ENCODE measurements at places on chromosomes 5 and 9.

- DNase-seq, result no peak
These were observed 1.1 kb upstream of the AKNA start for GRCh38 chr9:114388764-114389375.

- DNase-seq, result no peak
These were observed 11.4 kb upstream of the ANKRD33B start for GRCh38 chr5:10552183-10553143.

DNA sequence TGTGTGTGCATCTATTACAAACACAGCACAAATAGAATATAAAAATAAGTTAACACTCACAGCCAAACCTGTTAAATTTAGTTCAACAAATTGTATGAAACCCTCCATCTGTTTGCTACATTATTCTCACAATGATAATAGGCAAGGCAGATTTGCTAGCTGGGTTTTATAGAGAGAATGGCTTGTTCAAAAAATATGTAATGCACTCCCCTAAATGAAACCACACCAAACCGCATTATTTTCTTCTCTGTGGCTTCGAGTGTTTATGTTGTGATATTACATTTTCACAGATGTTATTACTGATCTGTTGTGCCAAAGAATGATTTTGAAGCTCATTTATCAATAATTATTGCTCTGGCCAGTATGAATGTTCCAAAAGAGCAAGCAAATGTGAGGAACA lies 92.9 kb downstream of the SPATA31D1 start:
- no peak for DNase-seq

DNA sequence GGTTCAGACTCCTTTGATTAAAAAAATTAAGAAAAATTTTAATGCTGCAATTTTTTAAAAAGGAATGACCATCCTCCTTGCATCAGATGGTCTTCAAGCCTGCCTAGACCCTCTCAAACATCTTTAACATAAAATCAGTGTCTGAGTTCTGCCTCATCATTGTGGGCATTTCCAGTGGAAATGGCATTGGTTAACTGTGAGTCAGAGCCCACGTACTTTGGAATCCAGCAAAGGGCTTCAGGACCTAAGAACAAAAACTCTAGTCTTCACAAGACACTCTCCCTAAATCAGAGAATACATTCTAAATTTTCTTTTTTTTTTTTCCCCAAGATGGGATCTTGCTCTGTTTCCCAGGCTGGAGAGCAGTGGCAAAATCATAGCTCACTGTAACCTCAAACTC lies 9.4 kb upstream of the C5orf15 start:
- no peak for DNase-seq

GRCh38 chr5:14914623-14915260 lies 43.2 kb upstream of the ANKH start:
- DNase-seq, result no peak

DNA sequence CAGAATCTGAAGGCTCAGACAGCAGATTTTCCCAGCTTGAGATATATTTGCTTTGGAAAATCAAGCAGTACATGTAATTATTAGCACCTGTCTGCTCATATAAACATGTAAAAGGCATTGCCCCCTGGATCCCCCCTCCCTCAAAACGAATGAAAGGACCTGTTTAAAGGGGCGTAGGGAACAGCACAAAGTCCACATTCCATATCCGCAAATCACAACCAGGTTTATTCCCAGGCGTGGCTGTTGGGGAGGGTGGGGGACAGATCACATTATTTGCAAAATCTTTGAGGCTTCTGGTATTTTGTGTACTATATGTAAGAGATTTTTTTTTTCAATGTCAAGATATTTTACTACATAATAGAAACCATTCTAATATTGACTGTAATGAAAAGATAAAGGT lies 8.7 kb upstream of the MRPS2 start:
- DNase-seq, result no peak

DNA sequence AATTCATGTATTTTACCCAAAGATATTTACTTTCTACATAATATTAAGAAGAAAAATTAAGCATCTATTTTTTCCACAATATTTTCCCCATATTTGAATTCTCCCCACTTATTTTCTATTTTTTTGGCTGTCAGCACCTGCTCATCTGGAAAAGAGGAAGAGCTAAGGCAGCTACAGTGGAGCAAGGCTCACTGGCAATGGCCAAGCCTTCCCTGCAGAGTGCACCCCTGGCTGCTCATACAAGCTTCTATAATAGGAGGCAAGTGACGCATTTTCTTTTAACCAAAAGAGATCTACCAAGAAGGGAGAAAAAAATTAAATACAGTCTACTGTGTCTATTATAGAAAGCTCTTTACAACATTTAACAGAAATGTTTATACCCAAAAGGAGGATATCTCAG lies 72.5 kb downstream of the AUH start:
- no peak for DNase-seq

- DNase-seq, result no peak
These were observed 6.5 kb upstream of the CCDC192 start for GRCh38 chr5:127696683-127697082.

- DNase-seq, result no peak
These were observed 67.2 kb upstream of the MEGF10 start for GRCh38 chr5:127223256-127223974.

- no peak for DNase-seq
These were observed 20.2 kb downstream of the NR2F1 start for GRCh38 chr5:93603078-93603792.

- no peak for DNase-seq
These were observed 15.9 kb downstream of the ABHD17B start for GRCh38 chr9:71895117-71895516.

DNA sequence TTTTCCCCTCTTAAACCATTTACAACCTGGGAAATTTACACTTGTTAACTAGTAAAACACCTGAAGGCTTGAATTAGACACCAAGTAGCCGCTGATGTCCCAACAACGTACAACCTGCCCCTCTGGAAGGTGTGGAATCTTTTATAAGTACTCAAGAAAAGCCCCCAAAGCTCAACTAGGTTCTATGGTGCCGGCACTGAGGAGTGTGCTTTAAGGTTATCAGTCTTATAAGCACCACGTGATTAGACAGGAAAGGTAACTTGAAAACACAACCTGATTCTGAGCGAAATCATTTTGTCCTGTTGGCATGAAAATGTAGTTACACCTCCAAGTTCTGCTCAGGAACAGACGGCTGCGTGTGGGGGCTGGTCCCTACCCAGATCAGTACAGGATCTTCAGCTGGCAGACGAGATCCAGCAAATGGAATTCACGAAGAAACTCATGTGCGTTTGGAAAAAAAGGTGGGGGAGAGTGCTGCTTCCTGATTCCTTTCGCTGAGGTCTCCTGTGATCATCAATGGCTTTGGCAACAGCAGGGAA lies 195.5 kb downstream of the MEF2C start:
- no peak for DNase-seq

DNA sequence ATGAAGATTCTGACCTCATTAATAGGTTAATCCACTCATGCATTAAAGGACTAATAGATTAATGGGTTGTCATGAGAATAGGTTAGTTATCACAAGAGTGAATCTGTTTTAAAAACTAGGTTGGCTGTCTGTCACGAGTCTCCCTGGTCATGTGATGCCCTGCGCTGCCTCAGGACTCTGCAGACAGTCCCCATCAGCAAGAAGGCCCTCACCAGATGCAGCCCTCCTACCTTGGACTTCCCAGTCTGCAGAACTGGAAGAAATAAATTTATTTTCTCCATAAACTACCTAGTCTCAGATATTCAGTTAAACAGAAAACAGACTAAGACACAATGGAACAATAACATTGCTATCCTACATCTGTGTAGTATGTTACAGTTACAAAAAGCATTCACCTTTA lies 227.4 kb downstream of the ASTN2 start:
- no peak for DNase-seq

DNA sequence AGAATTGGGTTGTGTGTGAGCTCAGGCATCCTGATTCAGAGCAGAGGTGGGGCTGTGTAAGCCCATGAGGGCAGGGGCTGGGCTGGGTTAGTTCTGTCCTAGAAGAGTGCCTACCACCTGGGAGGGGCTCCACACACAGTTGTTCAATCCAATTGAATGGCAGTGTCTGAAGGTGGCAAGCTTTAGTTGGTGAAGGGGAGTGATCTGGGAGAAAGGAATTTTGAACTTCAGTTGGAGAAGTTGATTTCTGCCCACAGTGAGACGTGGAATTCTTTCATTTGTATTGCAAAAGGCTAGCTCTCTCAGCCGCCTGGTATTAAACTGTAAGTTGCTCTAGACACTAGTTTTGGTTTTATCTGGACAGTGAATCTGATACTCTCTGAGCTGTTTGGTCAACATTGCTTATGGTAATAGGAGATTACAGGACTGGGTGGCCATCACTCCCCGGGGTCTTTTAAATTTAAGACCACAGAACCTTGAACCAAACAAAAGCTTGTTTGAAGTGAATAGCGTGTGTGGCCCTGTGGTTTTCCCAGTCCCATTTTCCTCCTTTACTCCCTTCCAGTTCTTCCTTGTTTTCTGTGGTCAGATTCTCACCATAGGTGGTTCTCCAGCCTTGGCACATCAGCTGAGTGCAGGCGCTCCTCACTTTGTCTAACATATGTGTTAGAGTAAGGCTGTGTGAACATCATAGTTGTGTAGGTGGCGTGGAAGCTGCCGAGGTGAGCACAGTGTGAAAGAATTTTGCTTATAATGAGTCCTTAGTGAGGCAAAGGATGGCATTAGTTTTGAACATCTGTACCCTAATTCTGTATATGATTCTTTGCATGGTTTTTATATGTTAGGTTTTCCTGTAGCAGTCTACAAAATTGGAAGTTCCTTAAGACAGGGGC lies 78.0 kb downstream of the ARHGAP26 start:
- no peak for DNase-seq

DNA sequence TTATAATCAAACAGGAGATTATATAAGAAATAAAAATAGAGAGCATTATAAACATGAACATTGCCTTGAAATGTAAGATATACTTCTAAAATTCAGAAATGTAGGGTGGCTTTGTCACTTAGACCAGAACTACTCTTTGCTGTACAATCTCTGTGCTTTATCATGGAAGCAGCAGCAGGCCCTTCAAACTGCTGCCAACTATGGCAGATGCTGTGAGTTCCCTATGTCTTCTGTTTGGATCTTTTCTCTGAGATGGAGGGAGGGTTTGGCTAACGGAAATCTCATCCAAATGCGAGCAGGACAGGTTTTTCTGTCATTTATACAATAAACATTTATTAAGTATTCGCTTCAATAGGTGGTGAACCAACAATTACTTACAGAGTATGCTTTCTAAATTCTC lies 34.8 kb upstream of the RICTOR start:
- no peak for DNase-seq

DNA sequence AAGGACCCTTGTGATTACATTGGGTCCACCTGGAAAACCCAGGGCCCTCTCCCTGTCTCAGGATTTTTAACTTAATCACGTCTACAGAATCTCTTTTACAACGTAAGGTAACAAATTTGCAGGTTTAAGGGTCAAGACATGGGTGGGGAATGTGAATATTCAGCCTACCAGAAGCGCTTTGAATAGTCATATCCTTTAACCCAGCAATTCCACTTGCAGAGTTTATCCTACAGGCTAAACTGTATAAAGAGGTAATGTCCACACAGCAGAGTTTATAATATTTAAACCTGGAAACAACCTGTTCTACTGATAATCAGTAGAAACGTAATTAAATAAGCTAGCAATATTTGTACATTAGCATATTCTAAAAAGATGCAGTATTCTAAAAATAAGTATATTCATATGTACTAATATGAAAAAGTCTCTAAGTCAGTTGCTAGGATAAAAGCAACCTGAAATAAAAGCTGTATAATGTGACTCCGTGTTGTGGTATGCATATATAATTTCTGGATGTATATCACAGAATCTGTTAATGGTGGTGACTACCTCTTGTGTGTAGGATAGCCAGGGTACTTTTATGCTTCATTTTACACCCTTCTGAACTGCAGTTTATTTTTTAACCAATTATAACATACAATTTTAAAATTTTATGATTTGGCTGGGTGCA lies 14.1 kb upstream of the NIPAL4 start:
- no peak for DNase-seq

DNA sequence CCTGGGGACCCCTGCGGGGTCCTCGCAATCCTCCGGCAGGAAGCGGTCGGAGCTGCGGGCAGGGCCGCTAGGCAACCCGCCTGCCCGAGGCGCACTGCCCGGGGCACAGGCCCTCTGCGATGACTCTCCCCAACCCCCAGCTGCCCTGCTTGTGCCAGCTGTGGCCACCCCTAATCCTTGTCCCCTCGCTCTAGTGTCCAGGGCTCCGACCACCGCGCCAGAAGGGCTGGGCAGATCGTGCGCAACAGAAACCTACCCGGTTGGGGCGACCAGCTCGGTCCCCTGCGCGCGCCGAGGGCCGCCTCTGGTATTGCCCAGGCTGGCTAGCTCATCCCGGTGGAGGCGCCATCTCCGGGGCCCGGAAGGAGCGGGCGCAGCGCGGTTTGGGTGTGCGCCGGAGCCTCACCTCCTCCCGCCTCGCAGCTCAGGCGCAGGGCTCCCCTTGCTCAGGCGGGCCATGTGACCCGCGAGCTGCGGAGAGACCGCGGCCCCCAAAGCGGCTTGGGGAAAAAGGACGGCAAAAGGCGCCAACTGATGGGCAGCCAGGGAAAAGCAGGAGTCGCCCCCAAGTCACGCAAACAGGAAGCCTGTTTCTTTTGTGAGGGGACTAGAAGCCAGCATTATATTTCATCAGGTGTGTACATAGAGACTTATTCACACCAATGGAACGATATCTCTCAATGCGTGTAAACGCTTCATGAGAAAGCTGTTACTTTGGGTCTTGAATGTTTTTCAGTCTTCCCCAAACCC lies 46.8 kb upstream of the RNF20 start:
- DNase-seq, result no peak

GRCh38 chr9:21672761-21673160 lies 129.7 kb upstream of the MTAP start:
- DNase-seq, result no peak

- DNase-seq, result no peak
These were observed 158.1 kb upstream of the IER5L start for GRCh38 chr9:129336130-129336528.

GRCh38 chr9:100432736-100433135 lies 5.8 kb downstream of the MSANTD3 start:
- no peak for DNase-seq

Data from stimulated activated CD8-positive, alpha-beta memory T cell treated with anti-CD3 and anti-CD28 coated beads, Interleukin-4, amount 100 ng/mL, for 4 hours (primary cell).